NCI-H524 treated with DMSO at 0.1 percent for 48 hours (cell line): ENCODE measurements at places on chromosomes 12 and 14.

DNA sequence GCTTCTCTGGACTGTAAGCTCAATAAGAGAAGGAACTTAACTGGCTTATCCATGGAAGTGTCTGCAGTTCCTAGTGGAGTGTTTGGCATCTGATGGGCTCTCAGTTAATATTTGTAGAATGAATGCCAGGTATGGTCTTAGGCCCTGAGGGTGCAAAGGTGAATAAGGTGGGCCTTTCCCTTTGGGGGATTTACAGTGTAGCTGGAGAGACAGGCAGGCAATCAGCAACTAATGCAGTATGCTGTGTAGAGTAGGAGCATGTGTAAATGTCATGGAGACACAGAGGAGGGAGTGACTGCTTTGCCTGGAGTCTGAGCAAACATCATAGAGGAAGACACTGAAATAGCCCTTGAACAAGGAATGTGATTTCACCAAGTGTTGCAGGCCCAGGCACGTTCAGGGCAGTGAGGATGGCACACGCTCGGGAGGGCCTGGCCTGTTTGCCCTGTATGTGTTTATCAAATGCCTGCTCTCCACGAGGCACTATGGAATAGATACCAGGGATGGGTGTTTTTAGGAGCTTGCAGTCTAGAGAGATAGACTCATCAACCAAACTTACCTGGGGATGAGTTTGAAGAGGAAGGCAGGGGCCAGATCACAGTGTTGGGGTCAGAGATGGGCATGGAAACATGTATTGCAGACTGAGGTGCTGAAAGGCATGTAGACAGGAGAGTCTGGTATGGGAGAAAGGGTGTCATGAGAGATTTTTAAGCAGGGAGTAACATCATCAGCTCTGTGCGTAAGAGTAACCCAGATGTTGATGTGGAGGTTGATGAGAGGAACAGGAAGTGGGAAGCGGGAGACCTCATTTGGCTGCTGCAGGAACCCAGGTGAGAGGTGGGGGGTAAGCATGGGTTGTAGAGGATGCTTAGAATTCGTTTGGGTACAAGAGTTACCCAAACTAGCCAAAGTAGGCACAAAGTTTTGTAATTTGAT lies 54.1 kb downstream of the PLXNC1 start:
- no peak for DNase-seq

- no peak for DNase-seq
Observed at GRCh38 chr12:56836317-56836716, 73.2 kb downstream of the HSD17B6 start.

- DNase-seq, result no peak
Observed at GRCh38 chr12:65779091-65779642, 45.1 kb upstream of the HMGA2 start.

DNA sequence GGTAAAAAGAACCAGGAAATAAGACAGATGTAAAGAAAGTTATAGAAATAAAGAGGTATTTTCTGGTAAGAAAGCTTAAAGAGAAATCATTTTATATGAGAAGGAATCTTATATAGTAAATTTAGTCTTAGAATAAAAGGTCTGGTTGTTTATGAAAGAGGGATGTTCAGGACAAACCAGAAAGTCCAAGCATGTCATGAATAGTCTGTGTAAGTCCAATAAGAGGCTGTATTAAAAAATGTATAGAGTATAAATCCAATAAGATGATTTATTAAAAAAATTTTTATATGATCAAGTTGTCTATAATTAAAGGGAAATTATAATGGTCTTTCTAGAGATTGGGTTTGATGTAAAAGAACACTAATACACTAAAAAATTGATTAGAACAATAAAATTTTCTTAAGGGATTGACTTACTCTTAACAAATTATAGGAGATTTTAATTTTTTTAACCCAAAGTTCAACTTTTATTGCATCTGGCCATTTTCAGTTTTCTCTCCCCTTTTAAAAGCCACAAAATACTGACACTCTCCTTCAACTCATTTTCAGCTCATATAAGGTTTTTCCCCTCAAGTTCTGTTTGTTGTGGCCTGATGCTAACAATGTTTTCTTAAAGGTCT lies 35.1 kb downstream of the ST8SIA1 start:
- DNase-seq, result no peak

DNA sequence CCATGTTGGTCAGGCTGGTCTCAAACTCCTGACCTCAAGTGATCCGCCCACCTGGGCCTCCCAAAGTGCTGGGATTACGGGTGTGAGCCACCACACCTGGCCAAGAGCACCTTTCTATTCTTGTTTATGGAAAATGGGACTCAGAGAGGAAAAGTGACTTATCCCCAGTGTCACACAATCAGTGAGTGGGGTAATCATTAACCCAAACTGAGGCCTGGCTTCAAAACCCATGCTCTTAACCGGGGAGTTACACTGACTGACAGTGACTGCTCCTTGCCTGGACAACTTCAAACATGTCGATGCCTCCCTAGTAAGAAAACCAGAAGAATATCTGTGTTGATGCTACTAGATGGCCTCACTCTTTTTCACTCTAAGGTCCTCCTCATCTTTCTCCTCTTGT lies 7.3 kb downstream of the CLEC7A start:
- DNase-seq, result no peak

DNA sequence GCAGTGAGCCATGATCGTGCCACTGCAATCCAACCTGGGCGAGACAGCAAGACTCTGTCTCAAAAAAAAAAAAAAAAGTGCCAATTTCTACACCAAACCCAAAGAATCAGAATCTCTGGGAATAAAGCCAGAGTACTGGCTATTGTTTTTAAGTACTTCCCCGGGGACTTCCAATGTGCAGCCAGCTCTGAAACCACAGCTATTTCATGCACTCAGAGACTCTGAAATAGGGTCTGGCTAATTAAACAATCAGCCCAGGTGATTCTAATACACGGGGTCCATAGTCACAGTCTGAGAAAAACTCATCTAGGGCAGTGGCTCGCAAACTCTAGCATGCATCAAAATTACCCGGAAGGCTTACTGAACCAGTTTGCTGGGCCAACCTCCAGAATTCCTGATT lies 56.3 kb downstream of the SIX6 start:
- no peak for DNase-seq

GRCh38 chr14:68282479-68283377 lies 463.1 kb downstream of the RAD51B start:
- no peak for DNase-seq
